ENCODE measurements at places on chromosomes 16 and 17.

- DNase-seq = no peak
These were observed 58.1 kb upstream of the GOT2 start for GRCh38 chr16:58792188-58792587.

- DNase-seq = no peak
These were observed 664.5 kb upstream of the SALL1 start for GRCh38 chr16:51815523-51815922.

- DNase-seq = peak; percentile 18
These were observed 90.7 kb downstream of the PITPNC1 start for GRCh38 chr17:67467500-67468455.

- DNase-seq = no peak
These were observed 9.1 kb downstream of the NUDT16L1 start for GRCh38 chr16:4702466-4702808.

GRCh38 chr16:87956365-87957231, 5.4 kb downstream of the BANP start:
- DNase-seq = peak; percentile 79

DNA sequence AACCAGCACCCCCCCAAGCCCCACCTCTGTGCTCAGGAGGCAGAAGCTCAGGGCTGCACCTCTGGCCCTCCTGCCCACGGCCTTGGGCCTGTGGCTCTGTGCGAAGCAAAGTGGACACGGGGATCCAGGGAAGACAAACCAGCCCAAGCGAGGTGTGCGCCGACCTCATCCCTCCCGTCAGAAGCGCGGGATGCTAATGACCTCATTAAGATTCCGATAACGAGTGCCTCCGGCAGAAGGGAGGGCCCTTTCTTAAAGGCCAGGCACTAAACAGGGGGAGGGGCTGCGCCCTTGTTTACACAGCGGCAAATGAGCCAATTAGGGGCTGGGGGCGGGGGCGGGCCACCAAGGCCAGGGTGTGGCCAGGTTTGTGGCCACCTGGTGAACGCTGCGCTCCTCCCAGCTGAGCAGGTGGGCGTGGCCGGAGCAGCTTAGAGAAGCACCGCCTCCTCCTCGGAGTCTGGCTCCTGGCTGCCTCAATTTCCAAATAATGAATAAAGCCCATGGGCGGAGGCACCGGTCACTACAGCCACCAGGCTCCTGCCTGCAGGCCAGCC, 3.2 kb downstream of the CBX4 start:
- no peak for DNase-seq
